Activated T-cell treated with anti-CD3 and anti-CD28 coated beads, Interleukin-2, amount 50 U/mL, for 24 hours (primary cell): ENCODE measurements at places on chromosomes 5 and 9.
A peak's percentile ranks its signal among the peaks of the same experiment; 100 is the strongest.

DNA sequence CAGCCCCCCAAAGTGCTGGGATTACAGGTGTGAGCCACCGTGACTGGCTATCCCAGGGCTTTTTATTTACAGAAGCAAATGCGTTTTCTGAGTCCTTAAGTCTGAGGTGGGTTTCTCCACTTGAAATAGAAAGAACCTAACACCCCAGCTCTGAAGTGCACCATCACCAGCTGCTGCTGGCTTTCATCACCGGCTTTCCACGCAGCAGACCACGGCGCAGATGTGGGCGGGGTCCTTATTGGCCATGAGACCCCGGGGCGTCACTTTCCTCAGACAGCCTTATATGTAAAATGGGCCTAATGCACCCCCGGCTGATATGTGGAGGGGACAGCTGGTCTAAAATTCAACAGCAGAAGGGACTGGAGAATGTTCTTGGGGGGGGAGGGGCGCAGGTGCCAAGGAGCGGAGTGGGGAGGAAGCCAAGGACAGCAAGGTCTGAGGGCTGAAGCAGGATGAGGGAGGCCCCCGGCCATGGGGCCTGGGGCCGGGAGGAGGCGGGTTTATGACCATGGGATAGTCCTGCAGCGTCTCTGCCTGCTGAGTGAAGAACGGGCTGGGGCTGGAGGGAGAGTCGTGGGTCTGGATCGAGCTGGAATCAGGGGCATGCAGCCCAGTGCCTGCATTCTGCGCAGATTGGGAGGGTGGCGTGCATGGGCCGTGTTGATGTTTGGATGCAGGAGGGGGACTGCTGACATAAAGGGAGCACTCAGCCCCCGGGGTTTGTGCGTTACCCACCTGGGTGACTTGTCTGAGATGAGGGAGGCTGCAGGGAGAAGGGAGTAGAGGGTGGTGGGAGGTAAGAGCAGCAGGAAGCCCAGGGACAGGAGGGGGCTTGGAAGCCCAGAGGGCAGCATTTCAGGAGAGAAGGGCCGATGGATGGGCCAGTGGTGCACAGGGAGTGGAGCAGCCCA lies 30.2 kb downstream of the RASGEF1C start:
- no peak for DNase-seq

DNA sequence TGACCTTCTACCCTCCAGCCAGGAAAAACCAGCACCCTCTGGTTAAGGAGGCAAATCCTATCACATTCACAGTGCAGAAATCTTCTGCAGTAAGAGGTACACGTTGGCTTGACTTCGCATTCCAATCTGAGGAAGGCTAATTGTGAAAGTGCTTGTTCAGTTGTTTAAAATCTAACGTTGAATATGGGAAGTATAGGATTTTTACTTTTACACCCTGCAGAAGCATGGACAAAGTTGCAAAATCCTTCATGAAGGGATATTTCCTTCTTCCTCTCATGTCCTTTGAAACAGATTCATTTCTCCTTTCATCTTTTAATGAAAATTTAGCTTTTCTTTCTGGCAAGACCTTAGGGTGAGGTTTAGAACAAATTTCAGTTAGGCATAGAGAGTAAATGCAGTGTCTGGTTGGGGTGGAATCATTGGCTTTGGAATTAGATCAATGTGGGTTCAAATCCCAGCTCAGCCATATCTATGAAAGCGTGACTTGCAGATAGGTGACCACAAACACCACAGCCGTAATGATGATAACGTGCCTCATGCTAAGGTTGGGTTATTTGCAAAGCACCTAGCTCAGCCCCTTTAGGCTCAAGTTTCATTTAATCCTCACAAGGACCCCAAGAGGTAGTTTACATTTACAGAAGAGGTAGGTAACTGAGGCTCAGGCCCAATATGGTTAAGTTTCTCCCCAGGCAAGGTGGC lies 42.2 kb upstream of the C5orf58 start:
- no peak for DNase-seq

- no peak for DNase-seq
Measured at GRCh38 chr9:134538856-134539566, 102.6 kb upstream of the COL5A1 start.

- no peak for DNase-seq
Measured at GRCh38 chr5:89668821-89669220, 740.7 kb downstream of the CETN3 start.

DNA sequence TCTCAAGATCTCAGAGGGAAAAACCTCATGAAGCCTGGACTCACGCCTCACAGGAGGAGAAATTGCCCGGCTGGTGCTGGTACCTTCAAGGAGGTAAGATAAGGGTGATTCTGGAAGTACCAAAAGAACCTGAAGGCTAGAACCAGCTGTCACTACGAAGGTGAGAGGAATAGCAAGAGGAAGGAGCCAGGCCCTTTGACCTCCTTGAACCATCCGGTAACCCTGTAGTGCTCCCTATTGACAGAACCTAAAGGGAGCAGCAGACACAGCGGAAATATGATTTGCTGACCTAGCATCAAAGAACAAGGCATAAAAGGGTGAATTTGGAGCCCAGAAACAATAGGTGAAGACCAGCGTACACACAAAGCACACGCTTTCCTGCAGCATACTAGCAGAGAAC lies 92.2 kb downstream of the DOCK8 start:
- peak; percentile 37 for DNase-seq

DNA sequence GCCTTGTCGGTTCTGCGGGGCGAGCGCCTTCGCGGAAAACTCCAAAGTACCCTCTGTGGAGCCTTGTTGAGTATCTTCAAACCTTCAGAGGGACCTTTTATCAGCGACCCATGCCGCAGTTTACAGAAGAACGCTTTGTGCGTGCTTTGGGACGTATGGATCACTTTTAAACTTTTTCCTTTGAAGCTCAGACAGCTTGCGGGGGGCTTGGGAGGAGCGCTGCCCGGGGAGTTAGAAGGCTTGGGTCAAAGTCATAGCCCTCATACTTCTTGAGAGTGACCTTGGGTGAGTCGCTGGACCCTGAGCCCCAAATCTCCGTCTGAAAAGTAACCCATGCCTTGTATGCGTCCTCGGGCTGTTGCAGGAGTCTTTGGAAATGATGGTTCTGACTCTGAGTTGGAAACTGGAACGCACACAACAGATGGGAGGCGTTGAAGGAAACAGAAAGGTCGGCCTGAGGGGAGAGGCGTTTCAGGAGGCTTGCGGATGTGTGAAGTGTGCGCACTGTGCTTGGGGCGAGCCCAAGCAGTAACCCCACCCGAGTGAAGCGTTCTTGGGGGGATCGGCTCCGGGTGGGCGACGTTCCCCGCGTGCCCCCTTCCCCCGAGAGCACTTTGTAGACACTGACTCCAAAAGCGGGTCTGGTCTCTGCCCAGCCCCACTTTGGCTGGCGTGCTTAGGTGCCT lies 661 bp upstream of the SLC25A51 start:
- DNase-seq: no peak

DNA sequence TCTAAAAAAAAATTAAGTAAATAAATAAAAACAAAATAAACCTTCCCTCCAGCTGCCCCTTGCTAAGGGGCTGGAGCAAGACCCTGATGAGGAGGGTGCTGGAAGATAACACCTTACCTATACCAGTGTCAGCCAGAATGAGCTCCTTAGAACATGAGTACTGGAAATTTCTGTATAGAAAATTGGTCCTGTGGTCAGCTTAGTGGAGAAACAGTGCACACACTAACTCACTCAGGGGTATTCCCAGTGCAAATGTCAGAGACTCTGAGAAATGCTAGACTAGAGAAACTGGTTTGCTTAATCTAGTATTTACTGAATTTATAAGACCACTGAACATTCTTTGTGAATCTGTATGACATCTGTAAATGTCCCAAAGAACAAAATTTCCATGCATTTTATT lies 62.1 kb upstream of the CTXN3 start:
- no peak for DNase-seq

DNA sequence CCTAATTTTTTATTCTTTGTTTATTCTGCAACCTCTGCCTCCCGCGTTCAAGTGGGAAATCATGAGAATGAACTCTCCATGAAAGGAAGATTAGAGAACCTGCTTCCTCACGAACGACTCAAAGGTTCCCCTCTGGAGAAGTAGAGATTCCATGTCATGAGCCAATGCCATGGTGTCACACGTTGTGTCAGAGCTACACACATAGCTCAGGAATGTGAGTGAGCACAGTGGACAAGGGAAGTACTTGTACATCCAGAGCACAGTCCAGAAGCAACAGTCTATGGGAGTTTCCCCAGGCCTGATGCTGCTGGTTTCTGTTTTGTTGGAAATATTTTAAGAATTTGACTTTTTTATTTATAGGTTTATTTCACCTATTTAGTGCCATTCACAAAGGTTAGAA lies 26.8 kb upstream of the PPP2CA start:
- DNase-seq: no peak

DNA sequence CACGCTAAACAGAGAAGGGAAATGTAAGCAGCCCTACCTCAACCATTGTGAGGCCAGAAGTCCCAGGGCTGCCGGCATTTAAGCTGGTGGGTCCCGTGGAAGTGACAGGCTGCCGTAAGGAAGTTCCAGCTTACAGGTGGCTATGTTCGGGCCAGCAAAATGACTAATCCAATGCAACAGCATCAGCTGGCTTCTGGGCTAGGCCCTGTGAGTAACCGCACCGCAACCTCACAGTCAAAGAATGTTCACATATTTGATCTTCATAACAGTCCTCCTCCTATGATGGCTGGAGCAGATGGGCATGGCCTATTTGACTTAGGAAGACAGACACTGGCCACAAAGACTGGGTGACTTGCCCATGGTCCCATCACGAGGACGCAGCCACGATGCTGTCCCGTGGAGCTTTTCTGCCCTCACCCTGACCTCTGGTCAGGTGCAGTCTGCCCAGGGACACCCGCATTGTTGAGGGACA lies 88.2 kb downstream of the LIFR start:
- DNase-seq: no peak

DNA sequence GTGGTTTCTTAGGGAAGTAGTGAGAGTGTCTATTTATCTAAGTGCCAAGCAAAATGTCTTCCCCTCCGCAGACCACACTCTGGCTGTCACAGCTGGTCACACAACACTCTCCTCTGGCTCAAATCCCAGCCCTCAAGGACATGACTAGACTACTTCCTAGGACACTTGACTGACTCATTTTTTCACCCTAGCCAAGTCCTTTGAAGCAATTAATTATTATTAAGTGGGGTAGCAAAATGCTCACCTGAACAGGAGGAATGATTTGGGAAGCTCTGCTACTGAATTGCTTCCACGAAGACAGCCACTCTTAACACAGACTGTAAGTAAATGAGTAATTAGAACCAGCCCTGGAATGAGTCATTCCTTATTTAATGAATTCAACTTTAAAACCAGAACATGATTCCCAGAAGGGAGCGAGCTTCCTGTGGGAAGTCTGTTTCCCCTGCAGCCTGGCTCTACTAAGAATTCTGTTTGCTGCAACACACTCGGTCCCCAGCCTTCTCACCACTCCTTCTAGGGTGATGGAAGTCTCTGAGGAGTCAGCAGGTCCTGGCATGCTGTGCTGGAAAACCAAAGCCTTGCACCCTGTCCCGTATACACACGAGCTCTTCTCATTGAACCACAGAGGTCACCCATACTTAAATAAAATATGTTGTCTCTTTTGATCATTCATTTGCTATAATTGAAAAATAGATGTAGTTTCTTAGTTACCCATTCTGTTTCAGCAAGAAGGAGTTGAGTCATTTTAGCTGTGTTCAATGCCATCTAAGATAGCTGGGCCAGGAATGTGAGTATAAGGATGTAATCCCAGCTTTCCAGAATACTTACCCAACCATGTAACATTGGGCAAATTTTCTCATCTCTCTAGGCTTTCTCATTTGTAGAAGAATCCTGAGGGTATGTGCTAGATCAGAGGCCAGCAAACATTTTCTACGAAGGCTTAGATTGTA lies 218.6 kb upstream of the RASEF start:
- DNase-seq: no peak

DNA sequence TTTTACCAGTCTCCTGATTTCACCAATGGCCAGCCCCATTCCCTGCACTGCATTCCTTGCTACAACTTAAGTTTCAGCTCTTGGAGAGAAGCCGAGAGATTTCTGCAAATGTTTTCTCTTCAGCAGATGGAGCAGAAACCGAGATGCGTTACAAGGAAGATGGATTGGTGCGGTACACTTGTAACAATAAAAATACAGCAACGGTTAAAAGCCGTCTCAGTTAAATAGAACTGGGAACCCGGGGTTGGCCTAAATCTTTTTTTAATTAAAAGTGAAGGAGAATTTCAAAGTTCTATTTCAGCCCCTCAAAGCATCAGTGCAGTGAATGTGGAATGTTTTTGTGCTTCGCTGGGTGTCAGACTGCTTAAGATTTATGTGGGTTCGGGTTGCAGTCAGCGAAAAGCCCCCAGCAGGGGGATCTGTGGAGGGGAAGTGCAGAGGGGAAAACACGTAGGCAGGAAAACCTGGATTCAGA lies 19.8 kb downstream of the BRINP1 start:
- DNase-seq: no peak
